T-helper 17 cell (primary cell): ENCODE measurements at places on chromosomes 3 and 15. TPM values are rescaled to one million over a fixed set of nuclear protein-coding genes. Genes with fewer than 3 reads are reported as not detected.

Gene CPNE9
- not detected for total RNA-seq

Gene CORO2B
- not detected for total RNA-seq

Gene NPAP1
- total RNA-seq: not detected

GRCh38 chr3:111548756-111549155, 6.8 kb downstream of the CD96 start:
- no peak for DNase-seq

DNA sequence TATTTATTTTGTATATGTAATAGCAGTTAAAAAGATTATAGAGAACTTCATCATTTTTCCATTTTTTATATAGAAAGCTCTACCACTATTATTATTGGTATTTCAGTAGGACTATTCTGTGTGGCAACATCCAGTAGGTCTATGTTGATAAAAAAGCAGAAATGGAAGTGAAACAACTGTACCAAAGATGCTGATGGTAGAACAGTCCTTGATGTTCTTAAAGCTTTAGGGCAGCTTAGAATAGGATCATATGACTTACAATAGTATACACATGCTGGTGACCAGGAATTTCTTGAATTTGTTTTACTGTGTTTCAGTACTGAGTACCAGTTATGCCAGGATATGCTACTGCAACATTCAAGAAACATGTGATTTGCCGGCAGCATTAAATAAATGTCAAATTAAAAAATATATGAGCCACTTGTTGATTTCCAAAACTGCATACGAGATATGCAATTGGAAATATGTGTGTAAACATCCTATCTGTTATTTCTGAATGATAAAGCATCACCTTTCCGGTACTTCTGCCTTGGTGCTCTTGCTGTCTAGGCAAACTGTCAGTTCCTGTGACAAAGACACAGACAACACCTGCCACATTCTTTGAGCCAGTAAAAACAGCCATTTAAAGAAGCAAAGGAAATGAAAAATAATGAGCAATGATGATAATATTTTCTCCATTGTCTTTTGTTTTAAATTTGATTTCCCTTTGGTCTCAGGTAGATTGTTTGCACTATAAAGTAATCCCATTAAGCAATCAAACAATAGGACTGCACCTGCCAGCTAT, 649.2 kb downstream of the ZPLD1 start:
- no peak for DNase-seq

DNA sequence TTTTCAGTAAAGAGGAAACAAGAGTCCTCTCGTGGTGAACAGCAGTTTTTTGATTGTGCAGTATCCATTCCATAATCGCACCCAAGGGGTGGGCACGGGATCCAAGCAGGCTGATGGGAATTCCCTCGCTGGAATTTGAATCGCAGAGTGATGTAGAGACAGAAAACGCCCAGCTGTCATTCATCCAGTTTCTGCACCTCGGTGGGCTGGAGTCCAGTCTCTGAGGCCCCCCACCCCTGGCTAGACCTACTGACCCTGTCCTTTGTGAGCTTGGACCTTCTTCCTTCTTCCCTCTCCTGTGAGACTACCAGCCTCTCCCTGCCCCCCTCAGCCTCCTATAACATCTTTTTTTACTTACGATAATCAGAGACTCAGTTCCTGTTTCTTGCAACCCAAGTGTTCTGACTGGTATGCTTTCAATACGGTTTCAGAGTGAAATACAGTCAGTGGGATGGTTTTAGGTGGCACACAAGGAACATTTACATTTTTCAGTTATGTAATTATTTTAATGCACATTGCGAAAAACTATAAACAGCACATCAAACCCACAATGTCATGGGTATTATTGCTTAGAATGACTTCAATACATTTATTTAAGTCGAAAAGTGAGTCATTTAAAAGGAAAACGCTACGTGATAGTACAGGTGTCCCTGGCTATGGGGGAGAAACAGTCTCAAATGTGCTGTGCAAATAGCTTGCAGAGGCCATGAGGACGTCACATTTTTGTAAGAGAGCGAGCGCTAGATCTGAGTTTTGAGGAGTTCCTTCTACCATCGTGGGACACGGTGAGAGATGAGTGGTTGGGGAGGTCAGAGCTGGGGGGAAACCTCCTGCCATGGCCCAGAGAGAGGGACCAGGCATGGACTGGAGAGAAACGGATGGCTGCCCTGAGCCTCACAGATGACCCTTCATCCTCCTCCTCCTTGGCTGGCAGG, 37.5 kb upstream of the CHST2 start:
- DNase-seq: no peak

GRCh38 chr3:151740581-151740980, 6.9 kb downstream of the AADACL2 start:
- no peak for DNase-seq

GRCh38 chr3:85360742-85361387, 402.1 kb downstream of the CADM2 start:
- no peak for DNase-seq

- DNase-seq: no peak
Measured at GRCh38 chr15:70563561-70564095, 199.7 kb downstream of the UACA start.
